ENCODE measurements at places on chromosomes 3 and 15.

DNA sequence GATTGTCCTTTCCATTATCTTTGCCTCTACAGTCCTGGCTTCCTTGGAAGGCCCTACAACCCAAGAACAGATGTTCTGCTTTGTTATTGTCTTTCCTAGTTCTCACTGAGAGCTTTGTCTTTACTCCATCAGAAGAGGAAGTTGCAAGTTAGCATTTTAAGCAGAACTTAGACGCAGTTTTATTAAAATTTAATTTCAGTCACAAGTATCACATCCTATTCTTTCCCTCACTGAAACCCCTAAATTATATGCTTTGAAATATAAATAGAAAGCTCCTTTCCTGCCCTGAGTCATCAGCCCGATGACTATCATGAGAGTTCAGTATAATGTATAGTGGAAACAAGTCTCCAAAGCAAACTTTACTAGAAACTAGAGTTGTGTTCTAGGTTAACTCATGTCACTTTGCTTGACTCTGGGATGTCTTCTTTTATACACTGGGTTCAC is 291.2 kb upstream of the RBMS3 start:
- peak; percentile 35 for DNase-seq

GRCh38 chr15:77715051-77715450 is 82.3 kb upstream of the LINGO1 start:
- DNase-seq: no peak

- DNase-seq: no peak
These were observed 15.0 kb upstream of the CCDC39 start for GRCh38 chr3:180694321-180694720.

- no peak for DNase-seq
These were observed 405.9 kb downstream of the NR2F2 start for GRCh38 chr15:96736384-96736783.

DNA sequence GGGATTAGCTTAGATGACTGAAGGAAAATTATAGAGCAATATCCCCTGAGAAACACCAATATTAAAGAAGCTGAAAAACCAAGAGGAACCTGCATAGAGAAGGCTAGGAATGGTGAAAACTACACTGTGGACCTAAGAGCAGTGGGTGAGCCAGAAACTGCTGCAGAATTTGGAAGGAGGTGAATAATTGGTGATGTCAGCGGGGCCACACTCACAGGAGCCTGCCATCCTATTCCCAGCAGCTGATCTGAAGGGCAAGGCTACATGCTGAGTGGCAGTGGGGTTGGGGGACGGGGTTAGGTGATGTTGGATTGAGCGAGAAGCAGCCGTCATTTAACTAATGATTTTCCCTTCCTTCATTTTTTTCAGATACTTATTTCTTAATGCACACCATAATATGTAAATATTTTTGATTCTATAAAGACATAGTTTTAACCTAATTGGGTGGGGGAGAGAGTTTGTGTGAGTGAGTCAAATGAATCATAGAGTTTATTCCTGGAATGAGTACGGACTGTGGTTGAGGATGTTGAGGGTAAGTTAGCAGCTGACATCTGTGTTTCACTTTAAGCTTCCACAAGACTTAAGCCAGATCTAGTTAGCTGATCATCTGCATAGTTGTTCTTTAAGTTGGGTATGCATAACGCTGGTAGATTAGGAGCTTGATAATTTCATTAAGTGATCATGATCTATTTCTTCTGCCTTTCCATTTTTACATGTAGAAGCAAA is 222.8 kb downstream of the PTPRG start:
- DNase-seq: peak; percentile 84

DNA sequence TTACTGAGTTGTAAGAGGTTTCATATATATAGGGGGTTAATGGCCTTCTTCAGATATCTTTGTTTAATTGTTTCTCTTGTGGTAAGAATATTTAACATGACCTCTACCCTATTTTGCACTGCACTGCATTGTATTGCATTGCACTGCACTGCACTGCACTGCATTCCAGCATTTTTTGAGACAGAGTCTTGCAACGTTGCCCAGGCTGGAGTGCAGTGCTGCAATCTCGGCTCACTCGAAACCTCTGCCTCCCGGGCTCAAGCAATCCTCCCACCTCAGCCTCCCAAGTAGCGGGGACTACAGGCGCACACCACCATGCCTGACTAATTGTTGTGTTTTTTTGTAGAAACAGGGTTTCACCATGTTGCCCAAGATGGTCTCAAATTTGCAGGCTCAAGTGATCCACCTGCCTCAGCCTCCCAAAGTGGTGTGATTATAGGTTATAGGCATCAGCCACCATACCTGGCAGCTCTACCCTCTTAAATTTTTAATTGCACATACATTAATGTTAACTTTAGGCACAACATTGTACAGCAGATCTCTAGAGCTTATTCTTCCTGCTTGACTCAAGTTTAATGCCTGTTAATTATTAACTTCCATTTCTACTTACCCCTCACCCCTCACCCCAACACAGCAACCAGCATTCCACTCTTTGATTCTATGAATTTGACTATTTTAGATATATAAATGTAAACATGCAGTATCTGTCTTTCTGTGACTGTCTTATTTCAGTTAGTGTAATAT is 38.4 kb downstream of the NEDD4 start:
- DNase-seq: no peak

All from fibroblast of skin of right quadriceps (primary cell).